Fibroblast of skin of back (primary cell): ENCODE measurements at places on chromosomes 7 and 10.

DNA sequence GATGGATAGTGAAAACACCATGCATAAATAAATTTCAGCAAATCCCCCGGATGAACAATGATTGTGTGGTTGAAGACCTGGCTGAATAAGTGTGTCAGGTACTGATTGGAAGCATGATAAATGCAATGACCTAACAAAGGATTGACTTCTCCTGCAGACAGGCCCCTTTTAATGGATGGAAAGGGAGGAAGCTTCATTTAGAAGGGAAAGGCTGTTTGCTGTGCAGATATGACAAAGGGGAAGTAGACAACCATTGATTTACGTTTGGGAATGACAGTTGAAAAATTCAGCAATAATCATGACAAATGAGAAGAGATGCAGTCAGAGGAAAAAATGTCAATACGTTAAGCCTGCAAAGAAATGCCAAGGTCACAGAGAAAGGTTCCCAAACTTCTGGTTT, 503.8 kb downstream of the LRMDA start:
- no peak for DNase-seq

GRCh38 chr7:115707258-115708012, 323.1 kb downstream of the TFEC start:
- peak; percentile 22 for DNase-seq

GRCh38 chr10:59265141-59265540, 88.7 kb downstream of the PHYHIPL start:
- no peak for DNase-seq

GRCh38 chr10:45444022-45444421, 70.0 kb downstream of the ALOX5 start:
- DNase-seq, result no peak

DNA sequence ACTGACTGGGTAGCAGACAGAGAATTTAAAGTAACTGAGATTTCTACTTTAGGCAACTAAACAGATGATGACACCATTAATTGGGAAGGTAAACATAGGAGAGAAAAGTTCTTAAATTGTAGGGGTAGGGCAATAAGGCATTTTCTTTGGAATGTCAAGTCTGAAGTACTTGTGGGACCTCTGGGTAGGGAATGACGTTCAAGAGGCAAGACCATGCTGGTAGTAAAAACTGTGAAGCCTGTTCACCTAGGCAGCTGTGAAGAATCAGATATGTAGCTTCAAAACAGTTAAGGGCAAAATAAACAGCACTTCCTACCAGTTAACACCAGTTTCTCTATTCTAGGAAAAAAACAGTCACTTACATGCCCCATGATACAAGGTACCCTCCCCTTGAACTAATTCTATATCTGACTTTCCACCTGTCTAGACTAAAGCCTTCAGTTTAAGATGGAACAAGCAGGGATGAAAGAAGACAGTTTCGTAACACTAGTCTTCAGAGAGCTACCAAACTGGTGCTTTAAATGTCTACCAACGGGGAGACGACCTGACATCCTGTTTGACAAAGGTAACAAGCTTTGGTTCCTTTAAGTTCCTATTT, 63.1 kb upstream of the KCNIP2 start:
- DNase-seq, result no peak

- DNase-seq, result no peak
These were observed 48.3 kb downstream of the EBF3 start for GRCh38 chr10:129915526-129916378.

DNA sequence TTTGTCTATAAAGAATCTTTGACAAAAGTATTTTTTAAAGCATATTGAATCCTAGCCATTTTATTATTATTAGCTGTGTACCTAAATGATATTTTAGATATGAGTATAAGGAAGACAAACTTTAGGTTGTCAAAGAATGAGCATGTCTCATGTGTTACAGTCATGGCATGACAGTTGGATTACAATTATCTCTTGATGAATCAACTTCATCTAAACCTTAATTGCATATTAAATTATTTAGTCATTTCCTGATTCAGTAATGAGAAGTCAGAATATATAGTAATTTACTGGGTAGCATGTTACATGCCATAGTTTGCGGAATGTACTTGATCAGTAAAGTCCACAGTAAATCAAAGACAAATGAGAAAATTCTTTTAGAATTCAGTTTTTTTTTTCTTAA, 59.2 kb downstream of the MAPK8 start:
- no peak for DNase-seq

- DNase-seq, result peak; percentile 23
These were observed 20.2 kb upstream of the BAIAP2L1 start for GRCh38 chr7:98420966-98421612.

DNA sequence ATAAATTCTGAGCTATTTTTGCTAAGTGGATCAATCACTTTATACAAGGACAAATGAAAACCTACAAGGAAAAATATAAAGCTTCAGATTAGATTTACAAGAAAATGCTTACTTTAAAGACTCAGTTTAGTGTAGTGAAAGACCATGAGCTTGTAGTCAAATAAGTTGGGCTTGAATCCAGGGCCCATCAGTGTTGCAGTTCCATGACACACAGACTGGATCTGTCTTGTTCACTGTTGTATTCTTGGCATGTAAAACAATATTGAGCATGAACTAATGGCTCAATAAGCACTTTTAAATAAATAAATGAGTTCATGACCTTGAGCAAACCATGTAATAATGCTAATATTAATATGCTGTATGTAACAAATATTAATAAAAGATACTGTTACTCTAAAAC, 164.6 kb upstream of the KCND2 start:
- no peak for DNase-seq

GRCh38 chr7:117375380-117375779, 51.9 kb downstream of the ASZ1 start:
- no peak for DNase-seq

DNA sequence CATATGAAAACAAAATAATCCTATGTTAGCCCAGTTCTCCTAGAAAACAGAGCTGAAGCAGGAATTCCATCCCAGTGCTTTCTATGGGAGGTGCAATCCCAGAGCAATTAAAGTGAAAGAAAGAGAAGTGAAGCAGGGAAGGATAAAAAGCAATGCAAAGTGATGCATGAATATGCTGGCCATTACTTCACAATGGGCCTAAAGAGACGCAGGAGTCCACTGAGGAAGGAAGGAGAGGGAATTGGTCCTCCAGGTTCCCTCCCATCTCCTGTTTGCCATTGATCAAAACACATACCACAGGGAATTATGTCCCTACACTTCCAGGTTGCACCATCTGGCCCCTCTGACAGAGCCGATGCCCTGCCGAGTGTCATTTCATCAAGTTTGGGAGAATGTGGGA, 392.2 kb upstream of the NFE2L3 start:
- no peak for DNase-seq

GRCh38 chr7:141820067-141820466, 21.2 kb downstream of the PRSS37 start:
- no peak for DNase-seq

DNA sequence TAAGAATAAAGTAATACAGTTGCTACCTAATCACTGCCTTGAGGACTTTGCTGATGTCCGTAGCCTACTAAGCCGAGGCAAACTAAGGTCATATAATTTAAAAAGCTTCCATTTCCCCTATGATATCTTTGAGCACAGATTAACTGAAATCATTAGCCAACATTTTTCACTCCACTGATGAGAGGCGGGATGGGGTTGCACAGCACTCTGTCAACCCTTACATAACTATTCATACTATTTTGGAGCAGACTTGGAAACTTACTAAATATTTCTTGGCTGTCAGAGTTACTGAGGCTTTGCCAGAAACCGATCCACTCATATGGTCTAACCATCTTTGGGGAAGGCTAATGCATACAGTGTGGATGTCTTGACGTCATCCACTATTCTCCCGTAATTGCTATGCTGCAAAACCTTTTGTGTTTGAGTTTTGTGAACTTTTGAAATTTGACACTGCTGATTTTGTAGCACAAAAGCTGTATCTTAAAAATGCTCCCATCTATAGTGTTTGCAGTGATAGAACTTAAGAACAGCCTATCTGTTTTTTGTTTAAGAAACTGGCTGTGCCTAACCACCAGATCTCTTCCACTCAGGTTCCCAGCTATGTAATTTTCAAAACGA, 248.7 kb downstream of the TSPAN12 start:
- DNase-seq, result no peak

- no peak for DNase-seq
These were observed 50.3 kb upstream of the ATP6V0A4 start for GRCh38 chr7:138848056-138848980.
